Activated CD4-positive, alpha-beta T cell treated with anti-CD3 and anti-CD28 coated beads, Interleukin-2, amount 50 U/mL, for 1 hour (primary cell): ENCODE measurements at places on chromosomes 4 and X.

GRCh38 chr4:88107406-88108107 lies 50.9 kb downstream of the ABCG2 start:
- no peak for DNase-seq

- DNase-seq, result no peak
Measured at GRCh38 chr4:61086357-61086756, 113.8 kb upstream of the ADGRL3 start.

DNA sequence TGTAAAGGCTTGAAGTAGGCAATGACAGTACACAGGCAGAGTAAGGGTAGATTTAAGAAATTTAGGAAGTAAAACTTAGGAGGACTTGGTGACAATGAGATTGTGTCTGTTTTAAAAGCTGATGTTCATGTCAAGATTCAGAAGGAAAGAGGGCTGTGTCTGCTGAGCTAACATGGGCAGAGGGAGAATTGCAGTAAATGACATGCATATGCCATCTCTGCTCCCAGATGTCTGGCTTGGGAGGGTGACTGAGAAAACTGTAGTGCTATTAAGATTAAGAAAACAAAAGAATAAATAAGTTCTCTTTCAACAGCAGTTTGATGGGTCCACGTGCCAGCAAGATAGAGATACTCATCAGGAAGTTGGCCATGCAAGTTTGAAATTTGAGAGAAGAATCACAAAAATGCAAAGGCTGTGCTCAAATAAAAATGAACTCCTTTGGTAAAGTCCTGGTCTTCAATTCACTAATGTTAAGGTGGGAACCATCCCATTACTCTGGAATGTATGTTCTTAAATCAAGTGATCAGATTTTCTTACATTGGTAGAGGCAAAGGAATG lies 7.2 kb downstream of the NFXL1 start:
- DNase-seq, result no peak

DNA sequence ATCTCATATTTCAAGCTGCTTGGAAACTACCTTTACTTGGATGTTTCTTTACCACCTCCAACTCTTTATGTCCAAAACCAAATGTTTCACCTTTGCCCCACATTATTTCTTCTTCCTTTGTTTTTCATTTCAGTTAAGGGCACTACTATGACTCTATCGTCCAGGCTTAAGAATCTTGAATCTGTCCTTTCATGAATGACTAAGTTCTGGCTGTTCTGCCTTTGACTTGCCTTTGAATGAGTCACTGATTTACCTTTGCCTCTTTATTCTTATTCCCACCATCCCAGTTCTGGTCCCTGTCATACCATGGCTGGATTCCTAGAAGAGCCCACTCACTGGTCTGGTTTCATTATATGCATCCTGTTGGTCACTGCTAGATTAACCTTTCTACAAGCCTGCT lies 30.6 kb upstream of the PLAC1 start:
- no peak for DNase-seq

GRCh38 chr4:168586926-168587325 lies 90.1 kb downstream of the PALLD start:
- DNase-seq, result no peak

- no peak for DNase-seq
Measured at GRCh38 chr4:91990726-91991125, 313.0 kb upstream of the GRID2 start.

DNA sequence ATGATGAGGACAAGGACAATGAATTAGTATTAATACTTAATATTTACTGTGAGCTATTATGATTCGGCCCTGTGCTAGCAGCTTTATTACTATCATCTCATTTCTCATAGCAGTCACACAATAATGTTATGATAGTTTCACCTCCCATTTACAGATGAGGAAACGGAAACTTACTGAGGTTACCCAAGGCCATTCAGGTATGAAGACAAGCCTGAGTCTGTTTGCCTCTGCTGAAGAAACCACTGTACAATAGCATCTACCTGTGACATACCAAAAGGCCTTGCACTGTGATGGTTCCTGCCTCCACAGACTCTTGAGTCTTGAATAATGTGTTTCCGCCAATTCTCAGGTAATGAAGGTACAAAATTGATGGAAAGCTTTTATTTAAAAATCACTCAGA lies 248.5 kb downstream of the NPFFR2 start:
- DNase-seq, result no peak

- no peak for DNase-seq
Measured at GRCh38 chr4:112361181-112361791, 64.1 kb downstream of the ALPK1 start.

GRCh38 chr4:57410331-57411052 lies 300.3 kb upstream of the IGFBP7 start:
- DNase-seq, result no peak
